OCI-M1 (cell line): ENCODE measurements at places on chromosomes 1 and 21.

GRCh38 chr1:25055324-25055780, 125.3 kb upstream of the RUNX3 start:
- no peak for DNase-seq

DNA sequence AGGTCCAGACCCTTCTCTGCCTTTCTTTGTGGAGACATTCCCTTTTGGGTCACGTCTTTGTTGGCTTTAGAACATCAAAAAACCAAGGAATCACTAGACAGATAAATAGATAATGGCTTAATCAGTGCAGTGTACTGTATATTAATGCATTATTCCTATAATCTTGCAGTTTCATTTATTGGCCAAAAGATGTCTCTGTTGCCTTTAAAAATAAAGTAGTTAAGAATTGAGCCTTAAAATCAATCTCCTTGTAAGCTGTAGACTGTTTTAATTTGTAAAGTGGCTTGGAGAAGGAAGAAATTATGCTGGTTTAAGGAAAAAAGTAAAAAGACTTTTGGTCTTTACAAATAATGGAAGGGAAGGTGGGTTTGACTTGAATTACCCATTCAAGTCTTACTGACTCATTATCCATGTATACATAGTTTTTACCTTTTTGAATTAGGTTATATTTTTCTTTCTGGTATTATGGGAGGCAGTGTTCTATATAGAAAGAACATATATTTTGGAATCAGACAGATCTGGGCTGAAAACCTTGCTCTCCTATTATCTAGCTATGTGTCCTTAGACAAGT, 84.6 kb downstream of the VPS13D start:
- DNase-seq = peak; percentile 60

DNA sequence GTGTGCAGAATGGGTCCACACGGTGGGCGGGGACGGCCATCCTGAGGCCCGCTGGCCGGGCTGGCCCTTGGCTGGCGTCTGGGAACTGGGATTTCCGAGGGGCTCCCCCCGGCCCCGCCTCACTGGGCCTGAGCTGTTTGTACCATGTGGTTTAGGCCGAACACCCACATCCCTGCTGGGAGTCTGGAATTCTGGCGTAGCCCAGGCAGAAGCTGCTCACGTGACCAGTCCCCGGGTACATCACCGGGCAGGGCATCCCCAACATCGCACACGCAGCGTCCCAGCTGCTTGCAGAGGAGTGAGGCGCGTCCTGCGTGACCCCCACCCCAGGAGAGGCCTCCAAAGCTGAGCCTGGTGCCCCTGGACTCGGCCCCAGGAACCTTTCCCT, 2.1 kb downstream of the KRTAP10-7 start:
- no peak for DNase-seq

DNA sequence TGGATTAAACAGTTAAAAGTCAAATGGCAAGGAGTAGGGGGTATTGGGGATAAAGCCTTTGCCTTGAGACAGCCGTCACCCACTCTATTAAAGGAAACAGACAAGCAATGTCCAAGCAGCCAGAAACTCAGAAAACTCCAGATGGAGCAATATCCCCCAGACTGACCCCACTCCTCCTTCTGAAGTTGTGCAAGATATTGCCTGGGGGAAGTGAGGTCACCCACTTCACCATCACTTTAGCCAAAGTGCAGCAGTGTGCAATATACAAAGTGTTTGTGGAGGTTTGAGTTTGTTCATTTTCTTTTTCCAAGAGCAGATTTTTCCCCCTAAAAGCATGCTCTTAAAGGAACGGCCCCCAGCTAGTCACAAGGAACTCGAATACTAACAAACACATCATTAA, 125.1 kb downstream of the ETS2 start:
- DNase-seq = peak; percentile 29

GRCh38 chr1:172473302-172473701, 29.4 kb upstream of the PIGC start:
- peak; percentile 62 for DNase-seq

GRCh38 chr1:219566951-219567947, 45.7 kb downstream of the ZC3H11B start:
- peak; percentile 54 for DNase-seq

DNA sequence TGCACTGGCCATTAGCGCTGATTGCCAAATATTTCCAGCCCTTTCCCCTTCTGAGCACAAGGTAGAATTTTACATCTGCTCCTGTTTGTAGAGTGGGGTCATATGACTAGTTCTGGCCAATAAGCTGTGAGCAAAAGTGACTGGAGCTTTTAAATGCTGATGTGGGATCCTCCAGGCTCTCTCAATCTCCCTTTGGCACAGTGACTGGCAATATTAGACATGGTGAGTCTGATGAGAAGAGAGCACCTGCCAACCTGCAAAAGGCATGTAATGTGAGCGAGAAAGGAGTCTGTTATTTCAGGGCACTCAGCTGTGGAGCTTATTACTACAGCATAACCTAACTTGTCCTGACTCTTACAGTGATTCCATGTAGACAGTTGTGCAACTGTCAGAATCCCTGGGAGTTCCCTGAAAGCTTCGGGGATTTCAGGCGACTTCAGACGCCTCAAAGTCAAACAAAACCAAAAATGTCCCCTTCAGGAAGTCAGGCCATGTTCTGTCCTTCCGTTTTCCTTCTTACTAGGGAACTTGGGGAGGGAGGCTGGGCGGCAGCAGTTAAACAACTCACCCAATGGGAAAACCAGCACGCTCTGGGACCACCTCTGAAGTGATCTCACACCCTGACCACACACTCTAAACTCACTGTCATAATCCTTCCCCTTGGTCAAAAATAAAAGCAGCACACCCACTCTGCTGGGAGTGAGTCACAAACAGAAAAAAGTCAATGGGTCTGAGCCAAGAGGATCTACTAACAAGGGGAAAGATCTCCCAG, 3.6 kb upstream of the RASSF5 start:
- DNase-seq = peak; percentile 94

- DNase-seq = no peak
Measured at GRCh38 chr1:1763657-1764621, 14.3 kb downstream of the NADK start.

DNA sequence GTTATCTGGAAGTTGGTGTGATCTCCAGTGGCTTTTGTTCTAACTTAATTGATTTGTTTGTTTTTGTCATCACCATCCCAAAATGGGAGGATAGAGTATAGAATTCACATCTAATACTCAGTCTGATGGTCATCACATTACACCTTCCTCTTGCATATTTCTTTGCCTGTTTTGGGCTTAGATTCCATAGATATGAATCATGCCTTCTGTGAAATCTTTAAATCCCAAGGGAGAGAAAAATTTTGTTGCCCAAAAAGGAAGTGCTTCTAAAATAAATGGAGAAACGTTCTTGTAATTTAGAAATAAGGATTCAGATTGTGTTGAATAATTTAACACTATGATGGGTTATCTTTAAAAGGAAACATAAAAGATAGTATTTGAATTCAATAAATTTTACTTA, 446.0 kb upstream of the LRRC7 start:
- DNase-seq = no peak

GRCh38 chr1:193905288-193906085, 719.1 kb upstream of the B3GALT2 start:
- DNase-seq = peak; percentile 32

GRCh38 chr1:197199923-197200271, 53.4 kb upstream of the ASPM start:
- no peak for DNase-seq

DNA sequence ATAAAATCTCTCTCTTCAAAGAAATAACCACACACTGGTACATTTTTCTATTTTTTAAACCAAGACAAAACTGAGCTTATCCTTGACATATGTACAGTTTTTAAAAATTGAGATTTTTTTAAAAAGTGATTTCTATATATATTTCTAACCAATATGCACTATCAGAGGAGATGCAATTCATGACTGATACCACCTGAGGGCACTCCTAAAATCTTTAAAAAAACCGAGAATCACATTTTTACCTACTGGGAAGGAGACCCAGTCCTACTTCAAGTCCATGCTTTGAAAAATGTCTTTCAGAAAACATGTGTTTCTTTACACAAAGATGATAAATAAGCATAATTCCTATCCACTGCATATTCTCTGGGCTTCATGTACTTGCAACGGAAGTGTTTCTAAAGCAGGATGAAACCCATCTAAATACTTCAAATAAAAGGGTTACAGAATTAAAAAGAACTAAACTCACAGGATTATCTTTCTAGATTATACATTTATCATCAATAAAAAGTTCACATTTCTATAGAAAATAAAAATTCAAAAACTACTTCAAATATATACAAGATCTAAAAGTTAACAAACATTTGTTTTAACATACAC, 98.6 kb downstream of the ENAH start:
- DNase-seq = peak; percentile 65

DNA sequence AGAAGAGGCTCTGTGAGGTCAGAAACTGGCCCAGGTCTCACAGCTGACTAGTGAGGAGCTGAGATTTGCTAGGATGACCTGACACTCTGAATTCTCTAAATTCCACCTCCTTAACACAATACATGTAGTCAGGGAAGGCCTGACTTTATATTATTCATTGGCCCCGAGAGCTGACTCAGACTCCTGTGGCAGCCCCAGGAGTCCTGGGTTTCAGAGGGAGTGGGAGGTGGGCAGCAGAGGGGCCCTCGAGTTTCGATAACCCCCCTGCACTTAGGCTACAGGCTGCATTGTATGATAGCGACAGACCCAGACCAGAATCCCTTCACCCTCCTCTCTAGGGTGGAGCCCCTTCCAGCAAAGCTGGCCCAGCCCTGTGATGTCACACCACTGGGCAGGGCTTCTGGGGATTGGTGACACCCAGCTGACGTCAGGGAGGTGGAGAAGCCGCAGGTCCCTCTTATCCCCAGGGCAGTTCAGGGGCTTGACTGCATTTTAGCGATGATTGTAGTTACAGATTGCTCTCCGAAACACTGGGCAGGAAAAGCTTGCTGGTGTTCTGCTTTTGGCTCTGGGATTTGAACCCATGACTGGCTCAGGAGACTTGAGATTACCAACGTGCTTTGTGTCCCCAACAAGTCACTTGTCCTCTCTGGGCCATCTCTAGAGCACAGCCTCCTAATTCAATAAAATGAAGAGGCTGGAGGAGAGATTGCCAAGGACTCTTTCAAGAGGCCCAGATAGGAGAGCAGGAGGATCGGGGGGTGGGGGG, 17.0 kb upstream of the GPR37L1 start:
- DNase-seq = peak; percentile 90

GRCh38 chr1:97013941-97014340, 292.4 kb downstream of the PTBP2 start:
- DNase-seq = no peak

- DNase-seq = no peak
Measured at GRCh38 chr1:10945991-10946509, 66.4 kb upstream of the TARDBP start.

- DNase-seq = no peak
Measured at GRCh38 chr1:203899869-203900714, 38.7 kb downstream of the SNRPE start.

GRCh38 chr1:30710407-30710806, 13.0 kb downstream of the MATN1 start:
- DNase-seq = no peak

- DNase-seq = no peak
Measured at GRCh38 chr1:117629625-117630422, 24.0 kb downstream of the TENT5C start.

- DNase-seq = peak; percentile 9
Measured at GRCh38 chr1:64343105-64343822, 126.7 kb upstream of the CACHD1 start.

GRCh38 chr1:18055156-18055555, 52.4 kb upstream of the IGSF21 start:
- no peak for DNase-seq

- peak; percentile 44 for DNase-seq
Measured at GRCh38 chr1:219189021-219189824, 15.5 kb downstream of the LYPLAL1 start.

DNA sequence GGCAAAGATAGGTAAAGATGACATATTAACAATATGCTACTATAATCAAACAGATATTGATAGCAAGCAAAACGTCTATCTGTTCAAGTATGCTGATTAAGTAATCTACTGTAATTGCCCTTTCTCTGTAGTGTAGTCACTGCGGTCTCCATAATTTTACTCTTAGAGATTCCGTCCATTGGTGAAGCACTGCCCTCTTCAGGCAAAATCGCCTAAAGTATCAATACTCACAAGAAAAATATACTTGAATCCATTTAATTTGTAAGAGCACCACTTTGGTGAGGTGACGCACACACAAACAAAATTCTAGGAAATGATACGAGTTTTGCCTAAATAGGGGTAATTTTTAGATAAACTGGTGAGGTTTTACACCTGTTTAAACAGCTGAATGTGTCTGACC, 434.6 kb upstream of the CHRM3 start:
- peak; percentile 75 for DNase-seq

GRCh38 chr1:175209493-175209921, 16.9 kb upstream of the KIAA0040 start:
- DNase-seq = peak; percentile 76

GRCh38 chr1:77416692-77417450, 135.1 kb downstream of the AK5 start:
- peak; percentile 72 for DNase-seq

- peak; percentile 72 for DNase-seq
Measured at GRCh38 chr21:16420031-16420724, 690.4 kb downstream of the USP25 start.

DNA sequence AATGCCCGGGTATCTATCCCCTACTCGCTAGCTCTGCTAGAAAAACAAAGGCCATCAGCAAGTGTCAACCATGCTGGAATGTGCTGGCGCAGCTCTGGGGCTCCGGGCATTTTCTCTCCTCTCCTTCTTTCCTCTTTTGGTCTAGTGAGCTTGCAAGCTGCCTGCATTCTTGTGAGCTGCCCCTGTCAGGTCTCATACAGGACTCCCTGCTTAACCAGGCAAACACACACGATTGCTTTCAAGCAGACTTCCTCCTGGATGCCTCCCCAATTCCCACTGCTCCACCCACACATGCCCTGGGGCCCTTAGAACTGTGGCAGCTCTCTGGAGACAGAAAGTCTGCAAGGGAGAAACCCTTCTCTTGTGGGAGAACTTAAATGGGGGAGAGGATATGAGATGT, 35.7 kb upstream of the SUCO start:
- DNase-seq = peak; percentile 25

- peak; percentile 24 for DNase-seq
Measured at GRCh38 chr1:14817223-14818170, 219.0 kb downstream of the KAZN start.

DNA sequence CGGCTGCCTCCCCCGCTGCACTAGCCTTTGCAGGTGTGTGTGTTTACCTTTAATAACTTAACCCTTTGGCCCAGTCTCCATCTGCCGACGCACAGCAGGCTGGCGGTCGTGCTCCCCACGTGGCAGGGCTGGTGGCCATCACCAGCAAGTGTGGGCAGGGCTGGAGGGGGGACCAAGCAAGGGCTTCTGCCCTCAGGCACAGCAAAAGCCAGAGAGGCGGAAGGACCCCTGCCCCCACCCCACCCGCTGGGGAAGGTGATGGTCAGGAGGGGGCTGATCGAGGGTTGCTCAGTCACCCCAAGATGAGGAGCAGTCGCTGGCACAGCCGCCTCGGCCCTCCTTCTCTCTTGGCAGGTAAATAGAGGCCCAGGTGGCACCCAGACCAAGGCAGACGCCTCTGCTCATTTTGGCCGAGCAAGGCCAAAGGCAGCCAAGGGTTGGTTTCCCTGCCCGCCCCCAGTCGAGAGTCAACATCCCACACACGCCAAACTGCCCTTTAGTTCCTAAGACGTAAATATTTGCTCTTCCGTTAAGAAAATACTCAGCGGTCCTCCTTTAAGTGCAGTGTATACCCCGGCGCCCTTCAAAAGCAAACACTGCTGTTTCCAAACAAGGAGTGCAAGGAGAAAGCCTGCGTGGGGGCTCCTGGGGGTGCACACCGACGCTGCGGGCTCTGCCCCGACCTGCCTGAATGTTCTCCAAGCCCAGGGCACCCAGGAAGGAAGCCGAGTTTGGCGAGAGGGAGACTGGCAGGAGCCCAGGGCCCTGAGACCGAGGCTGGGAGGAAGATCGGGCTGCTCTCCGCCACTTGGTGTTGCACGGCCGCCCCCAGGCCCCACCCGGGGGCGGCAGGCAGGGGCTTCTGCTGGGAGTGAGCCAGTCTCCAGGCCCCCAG, 82.7 kb downstream of the SIK1 start:
- DNase-seq = no peak
